ENCODE measurements at places on chromosomes 3 and 15. TPM values are rescaled to one million over a fixed set of nuclear protein-coding genes. Genes with fewer than 3 reads are reported as not detected.
A peak's percentile ranks its signal among the peaks of the same experiment; 100 is the strongest.

- DNase-seq, result no peak
These were observed 3.6 kb upstream of the CLDN16 start for GRCh38 chr3:190384309-190384756.

DNA sequence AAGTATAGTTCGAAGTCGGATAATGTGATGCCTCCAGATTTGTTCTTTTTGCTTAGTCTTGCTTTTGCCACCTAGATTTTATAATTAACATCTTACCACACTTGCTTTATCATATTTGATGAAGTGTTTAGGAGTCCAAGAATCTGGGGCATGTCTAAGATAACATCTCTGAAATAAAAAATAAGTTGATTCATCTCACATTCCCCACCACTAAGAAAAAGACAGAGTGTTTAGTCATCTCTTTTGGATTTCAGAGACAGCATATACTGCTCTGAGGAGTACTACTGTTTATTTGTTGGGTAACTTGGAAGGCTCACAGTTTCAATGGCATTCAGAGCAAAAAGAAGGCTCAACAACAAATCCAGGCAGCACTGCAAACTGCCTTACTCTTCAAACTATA is 324.2 kb upstream of the ATP11B start:
- no peak for DNase-seq

- DNase-seq, result no peak
These were observed 32.3 kb downstream of the TMOD3 start for GRCh38 chr15:51861557-51862359.

GRCh38 chr3:73926360-73927202 is 301.8 kb upstream of the PDZRN3 start:
- no peak for DNase-seq

DNA sequence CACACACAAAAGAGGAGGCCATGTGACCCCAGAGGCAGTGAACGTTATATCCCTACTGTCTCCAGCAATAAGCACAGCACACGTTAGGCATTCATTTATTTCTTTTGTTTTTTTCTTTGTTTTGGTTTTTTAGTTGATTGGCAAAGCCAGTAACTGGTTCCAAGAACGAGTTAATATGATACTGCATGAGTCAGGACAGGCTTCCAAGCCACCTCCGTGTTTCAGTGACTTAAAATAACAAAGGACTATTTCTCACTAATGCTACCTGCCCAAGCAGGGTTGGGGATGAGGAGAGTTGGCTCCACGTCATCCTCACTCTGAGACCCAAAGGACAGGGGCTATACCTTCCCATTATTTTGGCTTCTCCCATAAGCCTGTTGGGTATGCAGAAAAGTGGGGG is 130.5 kb downstream of the ST8SIA2 start:
- DNase-seq, result no peak

DNA sequence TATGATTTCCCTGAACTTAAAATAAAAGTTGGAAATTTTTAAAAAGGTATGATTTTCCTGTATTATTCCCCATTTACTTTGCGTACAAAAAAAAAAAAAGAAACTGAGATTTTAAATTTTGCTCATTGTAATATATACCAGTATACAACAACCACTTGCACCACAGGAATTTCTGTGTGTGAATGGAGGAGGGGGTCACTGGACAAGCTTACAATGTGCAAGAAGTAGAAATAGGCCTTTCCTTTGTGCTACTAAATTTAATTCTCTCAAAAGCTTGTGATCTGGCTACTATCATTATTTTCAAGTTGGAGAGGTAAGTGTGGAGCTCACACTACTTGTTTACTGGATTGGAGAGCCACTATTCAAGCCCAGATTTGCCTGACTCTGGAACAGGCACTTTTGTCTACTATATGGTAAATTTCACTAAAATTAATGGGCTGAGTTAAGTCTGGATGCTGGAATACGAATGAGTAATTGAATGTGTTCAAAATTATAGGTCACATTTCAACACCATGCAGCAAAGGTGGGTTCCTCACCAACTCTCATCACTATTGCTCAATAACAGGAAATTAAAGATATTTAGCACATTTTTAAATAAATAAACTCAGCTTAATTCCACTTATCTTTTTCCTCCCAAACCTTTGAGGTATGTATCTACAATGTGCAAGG is 148.0 kb upstream of the MBNL1 start:
- no peak for DNase-seq

GRCh38 chr3:34408088-34408487 is 609.7 kb downstream of the PDCD6IP start:
- no peak for DNase-seq

DNA sequence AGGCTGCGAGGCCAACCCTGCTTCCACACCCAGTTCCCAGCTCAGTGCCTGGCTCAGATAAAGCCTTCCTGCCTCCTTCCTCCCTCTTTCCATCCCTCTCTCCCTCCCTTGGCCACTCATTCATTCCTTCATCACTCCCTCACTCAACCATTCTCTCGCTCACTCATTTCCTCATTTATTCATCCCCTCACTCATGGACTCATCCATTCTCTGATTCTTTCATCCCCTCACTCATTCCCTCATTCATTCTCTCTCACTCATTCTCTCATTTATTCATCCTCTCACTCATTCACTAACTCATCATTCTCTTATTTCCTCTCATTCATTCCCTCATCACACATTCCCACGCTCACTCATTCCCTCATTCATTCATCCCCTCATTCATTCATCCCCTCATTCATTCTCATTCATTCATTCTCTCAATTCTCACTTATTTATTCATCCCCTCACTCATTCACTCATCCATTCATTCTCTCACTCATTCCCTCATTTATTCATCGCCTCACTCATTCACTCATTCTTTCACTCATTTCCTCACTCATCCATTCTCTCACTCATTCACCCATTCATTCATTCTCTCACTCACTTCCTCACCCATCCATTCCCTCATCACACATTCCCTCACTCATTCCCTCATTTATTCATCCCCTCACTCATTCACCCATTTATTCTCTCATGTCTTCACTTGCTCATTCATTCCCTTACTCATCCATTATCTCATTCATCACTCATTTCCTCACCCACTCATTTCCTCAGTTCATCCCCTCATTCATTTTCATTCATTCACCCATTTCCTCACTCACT is 13.2 kb downstream of the ABTB1 start:
- DNase-seq, result no peak

- DNase-seq, result no peak
These were observed 125.4 kb downstream of the TP63 start for GRCh38 chr3:189756582-189757078.

DNA sequence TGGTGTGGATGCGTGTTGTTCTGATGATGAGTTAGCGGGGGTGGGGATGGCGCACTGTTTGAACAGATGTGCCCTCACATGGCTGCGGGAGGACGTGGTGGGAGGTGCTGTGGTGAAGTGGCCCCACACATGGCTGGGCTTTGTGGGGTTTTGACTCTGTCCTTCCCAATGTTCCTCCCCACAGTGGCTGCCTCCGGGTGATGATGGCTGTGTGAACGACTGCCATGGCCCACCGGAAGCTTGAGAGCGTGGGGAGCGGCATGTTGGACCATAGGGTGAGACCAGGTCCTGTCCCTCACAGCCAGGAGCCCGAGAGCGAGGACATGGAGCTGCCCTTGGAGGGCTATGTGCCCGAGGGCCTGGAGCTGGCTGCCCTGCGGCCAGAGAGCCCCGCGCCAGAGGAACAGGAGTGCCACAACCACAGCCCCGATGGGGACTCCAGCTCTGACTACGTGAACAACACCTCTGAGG is 167.9 kb downstream of the APBA2 start:
- DNase-seq, result no peak

- DNase-seq, result no peak
These were observed 240.7 kb downstream of the PCCB start for GRCh38 chr3:136490646-136491405.

- no peak for DNase-seq
These were observed 15.2 kb downstream of the TRPM1 start for GRCh38 chr15:31086344-31086743.

DNA sequence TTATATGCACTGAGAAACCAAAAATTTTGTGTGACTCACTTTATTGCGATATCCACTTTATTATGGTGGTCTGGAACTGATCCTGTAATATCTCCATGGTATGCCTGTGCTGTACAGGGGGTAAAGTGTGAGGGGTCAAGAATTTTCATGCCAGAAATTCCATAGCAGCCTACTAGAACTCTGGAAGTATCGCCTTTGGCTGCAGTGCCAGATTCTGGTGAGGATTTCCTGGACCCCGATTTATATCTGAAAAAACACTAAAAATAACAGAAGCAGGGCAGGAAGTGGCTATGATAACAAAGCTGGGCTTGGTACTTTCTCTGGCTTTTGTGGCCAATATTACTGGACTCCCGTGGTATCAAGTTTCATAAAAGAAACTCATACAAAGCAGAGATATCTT is 36.4 kb downstream of the CCDC80 start:
- peak; percentile 20 for DNase-seq

GRCh38 chr3:172261054-172261453 is 187.2 kb downstream of the GHSR start:
- DNase-seq, result no peak

DNA sequence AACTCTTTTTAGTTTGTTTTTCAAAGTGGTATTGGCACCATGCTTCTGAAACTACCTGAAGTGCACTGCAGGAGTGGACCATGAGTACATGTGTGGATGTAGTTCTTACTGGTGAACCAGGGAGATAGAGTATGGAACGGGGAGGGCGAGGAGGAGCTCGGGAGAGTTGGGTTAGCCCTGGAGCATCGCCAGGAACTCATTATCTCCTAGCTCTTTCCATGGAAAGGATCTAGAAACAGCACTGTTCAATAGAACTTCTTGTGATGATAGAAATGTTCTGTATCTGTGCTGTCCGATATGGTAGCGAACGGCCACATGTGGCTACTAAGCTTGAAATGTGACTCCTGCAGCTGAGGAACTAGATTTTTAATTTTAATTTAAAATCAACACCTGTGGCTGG is 47.3 kb downstream of the VGLL4 start:
- DNase-seq, result no peak

DNA sequence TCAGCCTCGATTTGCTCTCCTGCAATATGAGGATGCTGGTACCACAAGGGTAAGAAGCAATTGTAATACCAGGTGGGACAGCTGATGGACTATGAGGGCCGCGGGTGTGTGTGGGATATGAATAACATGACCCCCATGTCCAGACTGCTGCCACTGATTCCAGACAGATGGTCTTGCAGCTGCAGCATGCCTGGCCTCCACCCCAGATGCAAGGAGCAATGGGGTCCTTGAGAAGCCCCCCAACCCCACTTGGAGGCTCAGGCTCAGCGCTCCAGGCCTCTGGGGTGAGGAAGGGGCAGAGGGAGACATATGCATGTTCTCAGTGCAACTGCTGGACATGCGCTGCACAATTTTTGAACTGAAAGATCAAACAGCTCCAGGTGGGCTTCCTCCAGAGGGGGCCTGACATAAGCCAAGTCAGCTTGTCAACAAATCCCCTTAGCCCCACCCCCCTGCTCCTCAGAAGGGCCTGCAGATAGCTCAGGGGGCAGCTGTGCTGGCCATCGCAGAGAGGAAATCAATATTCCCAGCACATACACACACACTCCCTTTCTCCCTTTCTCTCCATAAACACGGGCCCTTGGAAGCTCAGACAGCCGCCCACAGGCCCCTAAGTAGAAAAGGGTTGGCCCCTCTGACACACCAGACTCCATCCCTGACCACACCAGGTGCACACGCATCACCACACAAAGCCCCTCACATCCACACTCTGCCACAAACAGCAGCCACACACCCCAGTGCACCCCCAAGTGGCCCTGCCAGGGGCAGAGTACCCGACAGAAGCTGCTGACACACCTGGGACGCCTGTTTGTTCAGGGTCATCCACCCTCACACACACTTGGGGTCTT is 107.0 kb downstream of the IQSEC1 start:
- DNase-seq, result no peak

DNA sequence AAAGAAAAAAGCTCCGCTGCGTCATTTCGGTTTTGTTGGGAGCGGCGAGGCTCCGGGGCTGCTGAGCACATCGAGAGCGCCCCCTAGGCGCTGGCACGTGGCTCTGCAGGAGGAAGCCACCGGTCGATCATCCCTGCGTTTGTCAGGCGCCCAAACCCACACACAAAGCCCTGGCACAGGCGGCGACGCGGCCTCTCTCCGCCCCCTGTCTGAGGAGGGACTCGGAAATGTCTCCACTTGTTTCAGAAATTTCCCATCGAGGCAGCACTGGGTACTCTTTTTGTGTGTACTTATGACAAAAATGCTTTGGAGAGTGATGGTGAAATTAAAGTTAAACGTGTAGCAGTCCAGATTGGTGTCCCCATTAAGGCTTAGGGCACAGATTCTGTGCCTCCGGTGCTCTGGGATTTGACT is 407.3 kb upstream of the ONECUT1 start:
- DNase-seq, result peak; percentile 69

DNA sequence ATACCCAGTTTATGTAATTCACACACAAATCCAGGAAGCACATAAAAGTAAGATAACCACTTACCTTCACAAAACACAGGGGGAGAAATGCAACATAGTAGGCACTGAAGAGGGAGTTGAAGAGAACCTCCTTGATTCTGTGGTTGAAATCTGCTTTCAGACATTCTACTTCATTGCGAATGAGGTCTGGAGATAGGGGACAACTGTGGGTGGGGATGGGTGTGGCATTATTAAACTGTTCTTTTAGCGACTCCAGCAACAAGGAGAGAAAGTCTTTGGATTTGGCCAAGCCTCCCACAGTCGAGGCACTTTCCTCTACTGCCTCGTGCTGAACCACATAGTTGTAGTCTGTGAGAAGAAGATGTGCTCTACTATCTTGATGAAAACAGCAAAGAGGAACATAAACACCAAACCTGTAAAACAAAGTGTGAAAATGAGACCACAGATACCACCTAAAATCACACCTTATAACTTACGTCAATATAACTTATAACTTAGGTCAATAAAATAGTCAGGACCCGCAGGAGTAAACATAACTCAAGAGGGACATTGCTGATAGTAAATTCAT is 25.6 kb downstream of the TMEM39A start:
- no peak for DNase-seq

DNA sequence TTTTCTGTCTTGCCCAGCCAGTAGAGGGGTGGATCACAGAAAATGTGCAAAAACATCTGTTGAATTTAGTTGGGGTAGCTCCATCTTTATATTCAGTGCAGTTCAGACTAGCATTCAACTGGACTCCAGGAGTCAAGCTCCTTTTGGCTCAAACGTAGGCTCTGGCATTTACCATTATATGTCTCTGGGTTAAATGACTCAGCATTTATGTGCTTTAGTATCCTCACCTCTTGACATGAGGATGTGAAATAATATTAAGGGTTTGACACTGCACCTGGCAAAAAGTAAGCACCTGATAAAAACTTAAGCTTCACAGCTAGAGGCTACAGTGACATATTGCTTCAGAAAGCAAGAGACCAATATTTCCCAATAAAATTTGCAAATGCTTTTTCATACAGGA is 14.8 kb downstream of the PRC1 start:
- no peak for DNase-seq

DNA sequence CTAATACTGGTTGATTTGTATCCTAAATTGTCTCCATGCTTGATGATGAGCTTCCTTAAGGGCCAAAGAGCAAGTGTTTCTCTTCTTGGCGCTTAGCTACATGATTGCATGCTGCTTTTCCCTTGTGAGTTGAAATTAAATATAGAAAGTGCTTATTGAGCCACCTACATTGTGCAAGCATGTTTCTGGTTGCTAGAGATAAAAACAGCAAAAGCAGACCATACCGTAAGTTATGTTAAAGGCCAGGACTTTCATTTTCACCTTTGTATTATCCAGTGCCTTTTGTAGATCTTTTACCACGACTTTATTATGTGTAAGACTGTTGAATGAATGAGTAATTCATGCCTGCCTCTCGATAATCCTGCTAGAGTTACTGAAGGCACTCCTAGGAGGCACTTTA is 41.9 kb upstream of the CCNB2 start:
- no peak for DNase-seq

Gene CCR1
- 2.4 TPM for polyA plus RNA-seq

Gene INKA1
- polyA plus RNA-seq, result 7.6 TPM

Gene ISLR2
- 4.3 TPM for polyA plus RNA-seq

Gene GPR156
- 1.0 TPM for polyA plus RNA-seq

Gene CRABP1
- polyA plus RNA-seq, result 33.5 TPM

Gene CYP8B1
- polyA plus RNA-seq, result 0.12 TPM

Gene GOLGA8N
- 30.8 TPM for polyA plus RNA-seq
